ENCODE measurements at places on chromosomes 6 and 20. TPM values are rescaled to one million over a fixed set of nuclear protein-coding genes. Genes with fewer than 3 reads are reported as not detected.

- DNase-seq: peak; percentile 27
These were observed 11.2 kb downstream of the NT5DC1 start for GRCh38 chr6:116111552-116112528.

GRCh38 chr6:148509119-148509799 lies 166.6 kb downstream of the SASH1 start:
- peak; percentile 35 for DNase-seq

DNA sequence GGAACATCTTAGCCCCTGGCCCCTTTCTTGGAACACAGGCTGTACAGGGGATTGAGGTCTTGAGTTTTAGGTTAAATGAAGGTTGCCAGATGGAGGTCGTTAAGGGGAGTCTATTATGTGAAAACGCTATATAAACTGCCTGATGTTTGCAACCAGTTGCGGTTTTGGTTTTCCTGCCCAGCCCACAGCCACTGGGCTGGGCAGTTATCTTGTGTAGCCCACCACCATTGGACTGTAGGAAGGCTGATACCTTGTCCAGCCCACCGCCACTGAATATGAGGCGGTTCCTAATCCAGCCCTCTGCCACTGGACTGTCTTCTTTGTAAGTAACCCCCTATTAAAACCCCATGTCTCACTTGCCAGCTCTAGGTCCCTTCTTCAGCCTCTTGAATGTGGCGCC lies 42.3 kb upstream of the COL21A1 start:
- DNase-seq: no peak

DNA sequence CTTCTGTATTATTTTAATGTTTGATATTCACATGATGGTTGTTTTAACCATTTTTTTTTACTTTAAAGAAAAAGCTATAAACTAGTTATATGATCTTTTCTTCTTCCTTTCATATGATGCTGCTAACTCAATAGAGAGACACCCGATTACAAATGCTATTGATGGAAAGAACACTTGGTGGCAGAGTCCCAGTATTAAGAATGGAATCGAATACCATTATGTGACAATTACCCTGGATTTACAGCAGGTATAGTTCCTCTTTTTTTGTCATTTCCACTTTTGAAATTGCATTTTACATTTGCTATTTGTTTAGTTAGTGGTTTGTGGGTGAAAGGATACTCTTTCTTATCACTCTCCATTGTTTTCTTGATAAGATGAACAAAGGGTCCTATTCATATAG lies 176.7 kb downstream of the LAMA2 start:
- DNase-seq: no peak

DNA sequence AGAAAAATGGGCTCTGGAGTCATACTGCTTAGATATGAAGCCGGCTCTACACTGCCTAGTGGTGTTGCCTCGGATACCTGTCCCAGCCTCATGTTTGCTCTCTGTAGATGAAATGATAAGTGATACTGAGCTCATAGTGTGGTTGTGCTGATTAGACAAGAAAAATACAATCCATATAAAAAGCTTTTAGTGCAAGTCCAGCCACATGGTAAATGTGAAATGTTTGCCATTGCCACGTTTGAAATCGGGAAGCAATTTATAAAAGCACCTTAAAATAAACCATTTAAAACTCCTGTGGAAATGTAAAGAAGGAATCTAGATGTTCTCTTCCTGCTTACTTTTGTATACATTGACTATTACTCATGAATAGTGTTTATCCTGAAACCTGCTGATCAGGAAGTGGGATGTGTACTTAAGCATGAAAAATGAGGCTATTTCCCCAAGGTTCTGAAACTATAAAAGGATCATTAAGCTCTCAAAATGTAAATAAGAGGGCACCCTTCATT lies 13.1 kb upstream of the PBOV1 start:
- peak; percentile 7 for DNase-seq

GRCh38 chr6:68637071-68637470 lies 2.0 kb downstream of the ADGRB3 start:
- no peak for DNase-seq

DNA sequence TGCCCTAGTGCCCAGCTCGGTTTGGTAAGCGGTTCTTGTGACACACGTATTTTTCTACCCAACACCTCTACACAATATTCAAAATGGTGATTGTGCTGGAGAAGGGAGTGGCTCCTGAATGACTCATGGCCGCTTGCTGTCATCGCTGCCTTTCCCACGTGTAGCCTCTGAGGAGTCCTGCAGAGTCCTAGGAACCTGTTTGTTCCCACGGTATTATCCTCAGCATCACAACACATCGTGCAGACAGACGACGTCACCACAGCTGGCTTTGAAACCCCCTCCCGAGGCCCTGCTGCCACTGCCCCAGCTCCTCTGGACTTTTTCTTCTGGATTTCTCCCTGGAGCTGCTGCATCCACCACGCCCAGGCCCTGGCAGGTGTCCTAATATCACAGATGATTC lies 353.5 kb downstream of the SMOC2 start:
- DNase-seq: peak; percentile 10

DNA sequence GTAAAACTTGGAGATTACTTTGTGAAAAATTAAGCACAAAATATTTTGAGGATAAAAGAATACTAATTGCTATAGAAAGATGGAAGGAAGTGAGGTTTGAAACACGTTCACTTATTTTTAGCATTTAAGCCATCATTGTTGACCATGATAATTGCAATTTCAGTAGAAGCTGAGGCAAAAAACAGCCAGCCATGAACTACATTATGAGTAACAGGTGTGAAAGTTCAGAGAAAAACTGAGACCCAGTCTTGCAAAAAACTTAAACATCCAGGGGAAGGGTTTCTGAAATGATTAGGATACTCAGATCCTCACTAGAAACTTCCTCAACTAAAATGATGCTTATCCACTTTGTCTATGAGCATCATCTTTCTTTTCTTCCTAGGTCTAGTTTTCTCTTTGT lies 619.4 kb downstream of the PHF3 start:
- DNase-seq: no peak

DNA sequence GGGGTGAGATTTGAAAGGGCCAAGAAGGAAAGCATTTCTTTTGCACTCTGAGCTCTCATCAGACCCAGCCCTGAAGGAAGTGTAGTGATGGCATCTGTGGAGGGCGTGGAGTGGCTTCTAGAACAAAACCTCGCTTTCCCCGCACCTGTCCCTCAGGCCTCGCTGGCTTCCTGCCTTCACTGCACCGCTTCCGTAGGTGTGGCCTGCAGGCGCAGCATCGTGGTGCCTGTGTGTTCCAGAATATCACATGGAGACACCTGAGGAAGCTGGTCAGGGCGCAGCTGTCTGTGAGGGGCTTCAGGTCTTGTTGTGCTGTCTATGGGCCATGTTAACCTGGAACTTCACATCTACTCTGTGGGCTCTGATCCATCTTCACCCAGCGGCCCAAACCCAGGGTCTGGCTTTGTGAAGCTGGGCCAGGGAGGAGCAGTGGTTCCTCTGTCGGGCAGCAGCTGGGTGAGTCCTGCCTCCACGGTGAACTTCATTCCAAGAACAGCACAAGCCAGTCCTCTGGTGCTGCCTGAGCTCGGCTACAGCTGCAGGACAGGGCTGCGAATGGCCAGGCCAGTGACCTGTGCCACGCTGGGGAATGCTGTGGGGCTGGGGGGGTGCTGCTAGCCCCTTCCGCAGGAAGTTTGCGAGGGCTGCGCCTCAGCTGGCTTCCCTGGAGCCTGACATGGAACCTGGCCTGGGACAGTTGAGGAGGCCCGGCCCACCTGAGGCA lies 40.9 kb downstream of the DSTN start:
- DNase-seq: no peak

- DNase-seq: no peak
These were observed 602.8 kb upstream of the MMS22L start for GRCh38 chr6:97885828-97886227.

DNA sequence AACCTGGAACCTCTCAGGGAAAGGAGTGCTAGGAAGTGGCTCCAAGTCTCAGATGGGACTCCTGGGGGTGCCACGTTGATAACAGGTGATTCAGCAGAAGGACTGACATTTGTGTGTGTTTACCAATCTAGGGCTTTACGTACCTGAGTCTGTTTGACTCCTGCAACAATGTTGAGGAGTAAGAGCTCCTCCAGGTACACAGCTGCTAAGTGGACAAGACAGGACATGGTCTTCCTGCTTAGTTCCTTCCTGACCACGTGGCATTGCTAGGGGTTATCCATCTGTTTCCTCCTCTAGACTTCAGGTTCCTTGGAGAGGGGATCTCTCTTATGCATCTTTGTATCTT lies 164.5 kb upstream of the SLC24A3 start:
- no peak for DNase-seq

Gene XKR7
- 0.12 TPM for total RNA-seq

Gene TSBP1
- total RNA-seq: not detected

Gene KHDC3L
- not detected for total RNA-seq

Gene BNIP5
- not detected for total RNA-seq

Gene GPSM3
- total RNA-seq: 2.2 TPM

Gene FOXA2
- 0.33 TPM for total RNA-seq

Gene NNAT
- not detected for total RNA-seq

Gene TTK
- 180 TPM for total RNA-seq

Gene SLC9A8
- total RNA-seq: 2.2 TPM
